ENCODE measurements at places on chromosomes 11 and 22.

DNA sequence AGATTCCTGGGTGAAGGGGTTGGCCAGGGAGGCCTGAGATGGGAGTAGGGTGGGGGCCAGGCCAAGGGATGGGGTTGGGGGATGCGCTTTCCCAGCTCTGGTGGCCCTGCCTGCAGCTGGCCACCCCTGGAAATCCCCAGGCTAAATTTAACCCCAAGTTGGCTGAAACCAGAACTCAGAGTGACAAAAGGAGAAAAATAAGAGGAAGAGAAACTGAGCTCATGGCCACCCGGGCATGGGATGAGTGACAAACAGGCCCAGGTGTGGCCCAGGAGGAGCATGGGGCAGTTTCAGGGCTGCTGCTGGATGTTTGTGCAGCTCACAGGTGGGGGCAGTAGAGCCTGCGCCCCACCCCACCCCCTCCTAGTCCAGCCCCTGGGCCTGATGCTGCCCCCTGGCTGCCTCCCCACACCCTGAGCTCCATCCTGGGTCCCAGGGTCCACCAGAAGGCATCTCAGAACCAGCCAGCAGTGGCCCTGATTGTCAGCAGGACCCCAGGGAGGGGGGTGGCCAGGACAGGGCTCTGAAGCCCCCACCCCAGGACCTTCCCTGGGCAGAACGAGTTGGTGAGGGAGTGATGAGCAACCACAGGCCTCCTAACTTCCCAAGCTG lies 48.0 kb downstream of the IGLL5 start:
- DNase-seq, result no peak

DNA sequence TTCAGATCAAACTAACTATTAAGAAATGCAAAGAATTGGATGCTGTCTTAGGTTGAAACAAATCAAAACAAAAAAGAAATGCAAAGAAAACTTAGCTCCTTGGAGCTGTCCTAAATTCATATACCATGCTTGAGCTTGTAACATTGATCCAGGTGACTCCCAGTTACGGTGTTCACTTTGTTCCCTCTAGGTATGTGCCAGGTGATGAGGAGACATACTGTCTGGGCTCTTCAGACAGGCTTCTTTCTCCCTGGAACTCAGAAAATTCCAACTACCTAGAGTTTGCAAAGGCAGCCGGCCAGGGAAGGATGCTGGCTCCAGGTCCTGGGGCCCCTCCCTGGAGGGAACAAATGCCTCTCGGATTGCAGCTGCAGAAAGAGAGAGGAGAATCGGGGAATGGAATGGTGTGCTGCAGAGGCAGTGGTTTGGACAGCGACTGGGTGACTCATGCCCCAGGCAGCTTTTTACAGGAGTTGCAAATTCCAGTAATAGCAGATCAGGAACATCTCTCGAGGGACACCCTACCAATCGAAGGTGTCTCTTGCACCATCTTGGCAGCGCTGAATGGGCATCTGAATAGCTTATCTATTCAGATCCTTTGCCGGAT lies 12.3 kb upstream of the ASPHD2 start:
- DNase-seq, result no peak

- peak; percentile 75 for DNase-seq
Measured at GRCh38 chr11:130002846-130003716, 446 bp upstream of the PRDM10 start.

DNA sequence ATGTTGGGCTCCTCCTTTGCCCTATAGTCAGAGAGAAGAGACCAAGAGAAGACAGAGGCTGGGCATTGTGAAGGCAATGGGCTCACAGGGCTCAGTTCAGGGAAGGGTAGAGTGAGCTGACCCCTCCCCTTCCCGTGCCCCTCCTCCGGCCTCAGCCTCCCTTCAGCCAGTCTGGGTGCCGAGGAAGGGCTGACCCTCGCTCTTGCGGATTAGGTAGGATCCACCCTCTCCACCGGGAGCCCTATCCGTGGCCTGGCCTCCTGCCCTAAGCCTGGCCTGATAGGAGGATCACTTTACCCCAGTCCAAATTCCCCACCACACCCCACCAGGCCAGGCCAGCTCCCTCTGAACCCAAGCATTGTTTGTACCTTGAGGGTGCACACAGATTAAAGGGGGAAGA lies 1.8 kb upstream of the PPP1R14B start:
- DNase-seq, result no peak

- DNase-seq, result no peak
Measured at GRCh38 chr11:114258696-114259095, 37.5 kb upstream of the NNMT start.

DNA sequence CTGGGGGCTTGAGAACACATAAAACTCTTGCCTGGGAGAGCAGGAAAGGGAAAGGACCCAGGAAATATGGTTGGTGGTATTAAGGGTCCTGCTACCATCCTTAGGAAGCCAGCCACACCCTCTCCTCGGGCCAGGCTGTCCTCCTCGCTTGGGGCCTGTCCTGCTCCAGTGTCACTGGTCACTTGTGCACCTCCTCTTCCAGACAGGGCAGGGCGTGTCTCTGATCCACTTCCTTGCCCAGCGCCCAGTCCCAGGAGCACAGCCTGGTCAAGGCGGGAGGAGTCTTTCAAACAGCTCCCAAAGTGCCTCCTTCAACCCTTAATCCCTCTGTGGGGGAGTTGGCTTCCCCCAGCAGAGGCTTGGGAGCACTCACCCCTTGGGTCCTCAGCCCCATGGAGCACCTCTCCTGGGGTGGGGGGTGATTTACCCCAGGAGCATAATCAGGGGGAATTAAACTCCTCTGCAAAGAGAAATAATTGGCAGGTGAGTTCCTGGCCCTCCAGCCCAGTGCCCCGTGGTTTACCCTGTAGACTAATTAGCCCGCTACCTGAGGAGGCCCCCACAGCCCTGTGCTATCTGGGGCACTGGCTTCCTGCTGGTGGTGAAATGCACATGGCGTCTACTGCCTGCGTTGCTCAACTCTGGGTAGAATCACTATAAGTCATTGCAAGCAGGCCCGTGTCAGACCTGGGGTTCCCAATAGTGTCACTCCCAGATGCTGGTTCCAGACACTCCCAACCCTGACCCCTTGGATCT lies 8.0 kb downstream of the TMPRSS6 start:
- DNase-seq, result no peak

- DNase-seq, result no peak
Measured at GRCh38 chr22:50641696-50642607, 14.0 kb upstream of the ARSA start.

GRCh38 chr22:25159028-25159427 lies 40.6 kb upstream of the CRYBB3 start:
- no peak for DNase-seq

DNA sequence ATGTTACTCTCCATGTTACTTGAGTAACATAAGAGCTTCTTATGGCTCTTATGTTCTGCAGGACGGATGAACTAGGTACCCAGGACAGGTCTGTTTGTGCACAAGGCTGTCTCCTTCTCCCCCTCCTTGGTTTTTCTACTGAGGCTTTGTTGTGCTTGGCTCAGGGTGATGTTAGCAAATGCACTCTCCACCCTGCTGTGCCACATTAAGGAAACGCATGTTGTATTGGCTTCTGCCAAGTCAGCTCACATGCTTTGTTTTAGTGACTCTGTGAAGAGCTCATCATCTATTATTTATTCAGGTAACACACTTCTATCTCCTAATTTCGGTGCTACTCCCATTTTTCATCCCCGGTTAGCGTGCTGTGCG lies 108.3 kb downstream of the PTPRJ start:
- no peak for DNase-seq

GRCh38 chr22:25370322-25370721 lies 150.9 kb downstream of the CRYBB2 start:
- DNase-seq, result no peak

GRCh38 chr11:67433536-67434394 lies 3.7 kb downstream of the PTPRCAP start:
- DNase-seq, result no peak

GRCh38 chr11:47396049-47396320 lies 12.4 kb upstream of the SLC39A13 start:
- DNase-seq, result no peak

DNA sequence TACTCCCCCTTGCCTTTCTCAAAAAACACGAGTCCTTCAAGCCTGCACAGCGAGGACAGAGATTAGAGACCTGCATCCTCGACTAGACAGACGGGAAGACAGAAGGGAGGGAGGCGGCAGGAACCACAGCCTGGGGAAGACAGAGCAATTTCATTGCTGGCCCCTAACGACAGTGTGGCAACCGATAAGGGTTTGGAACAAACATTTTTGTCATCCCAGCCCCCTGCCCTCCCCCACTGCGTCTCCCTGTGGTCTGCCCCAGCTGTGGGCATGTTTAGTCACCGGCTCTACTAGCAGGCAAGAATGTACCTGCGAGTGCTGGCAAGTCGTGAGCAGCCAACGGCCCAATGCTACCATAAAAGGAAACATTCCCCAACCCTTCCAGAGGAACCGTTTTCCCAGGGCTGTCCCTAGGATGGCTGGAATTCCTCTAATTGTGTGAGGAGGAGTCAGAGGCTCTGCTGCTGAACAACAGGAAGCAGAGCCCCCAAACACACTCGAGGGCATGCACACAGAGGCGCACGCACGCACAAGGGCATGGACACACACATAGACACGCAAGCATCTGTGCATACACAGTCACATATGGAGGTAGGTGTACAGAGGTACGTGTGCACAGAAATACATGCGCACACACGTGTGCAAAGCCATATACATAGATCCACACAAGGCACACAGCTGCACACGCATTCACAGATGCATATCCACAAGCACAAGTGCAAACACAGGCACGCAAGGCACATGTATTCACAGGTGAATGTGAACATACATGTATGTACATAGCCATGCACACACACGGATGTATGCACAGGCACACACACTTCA lies 58.3 kb downstream of the MYH9 start:
- peak; percentile 41 for DNase-seq

- DNase-seq, result no peak
Measured at GRCh38 chr11:72519220-72519881, 85.0 kb upstream of the CLPB start.

DNA sequence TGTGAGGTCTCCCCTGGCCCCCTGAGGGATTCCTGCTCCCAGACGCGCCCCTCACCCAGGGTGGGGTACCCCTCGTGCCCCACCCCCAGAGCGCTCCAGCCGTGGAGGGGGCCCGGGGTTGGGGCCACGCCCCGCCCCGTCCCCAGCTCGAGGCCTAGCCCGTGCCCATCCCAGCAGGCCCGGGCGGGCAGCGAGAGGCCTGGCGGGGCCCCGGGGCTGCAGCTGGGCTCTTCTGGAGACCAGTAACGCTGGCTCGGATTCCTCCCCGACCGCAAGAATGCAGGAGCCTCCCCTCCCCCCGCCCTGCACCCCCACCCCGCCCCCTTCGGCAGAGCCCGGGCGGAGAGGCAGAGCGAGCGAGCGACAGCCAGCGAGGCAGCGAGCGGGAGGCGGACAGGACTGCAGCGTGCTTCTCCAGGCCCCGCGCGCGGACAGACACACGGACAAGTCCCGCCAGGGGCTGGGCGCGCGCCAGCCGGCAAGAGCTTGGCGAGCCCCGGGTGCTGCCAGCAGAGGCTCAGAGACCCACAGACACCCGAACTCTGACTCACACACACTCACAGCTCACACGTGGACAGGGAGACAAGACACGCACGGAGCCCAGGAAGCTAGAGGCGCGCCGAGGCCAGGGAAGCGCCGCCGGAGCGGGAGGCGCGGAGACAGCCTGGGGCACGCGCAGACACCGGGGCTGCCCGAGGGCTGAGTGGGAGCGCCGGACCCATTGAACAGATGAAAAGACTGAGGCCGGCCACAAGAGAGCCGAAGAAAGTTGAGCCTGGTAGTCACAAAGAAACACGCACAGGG lies 15.2 kb downstream of the BCL9L start:
- peak; percentile 60 for DNase-seq

- no peak for DNase-seq
Measured at GRCh38 chr11:122082205-122082604, 33.8 kb downstream of the BLID start.

DNA sequence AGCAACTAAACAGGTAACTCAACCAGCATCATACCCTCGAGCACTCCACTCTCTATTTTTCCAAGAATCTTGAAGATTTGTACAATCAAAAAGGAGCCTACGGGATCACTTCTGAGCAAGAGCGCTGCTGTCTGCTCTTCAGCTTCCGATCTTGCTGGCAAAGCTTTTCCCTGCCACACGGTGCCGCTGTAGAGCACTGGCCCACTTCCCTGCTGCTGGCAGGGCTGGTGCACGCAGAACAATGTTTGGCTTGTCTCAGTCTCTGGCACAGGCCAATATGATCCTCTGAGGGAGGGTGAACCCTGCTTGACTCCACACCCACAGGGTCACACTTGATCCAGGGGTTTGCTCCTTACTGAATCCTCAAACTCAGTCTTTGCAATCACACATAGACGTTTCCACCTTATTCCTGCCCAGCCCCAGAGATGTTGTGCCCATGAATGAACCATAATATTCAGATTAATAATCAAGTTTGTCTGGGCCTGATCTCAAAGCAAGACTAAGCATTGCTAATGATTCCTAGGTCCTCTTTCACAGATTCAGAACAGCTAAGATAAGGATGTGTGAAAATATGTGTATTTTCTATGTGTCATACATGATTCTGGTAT lies 536.6 kb downstream of the SOX6 start:
- DNase-seq, result no peak

DNA sequence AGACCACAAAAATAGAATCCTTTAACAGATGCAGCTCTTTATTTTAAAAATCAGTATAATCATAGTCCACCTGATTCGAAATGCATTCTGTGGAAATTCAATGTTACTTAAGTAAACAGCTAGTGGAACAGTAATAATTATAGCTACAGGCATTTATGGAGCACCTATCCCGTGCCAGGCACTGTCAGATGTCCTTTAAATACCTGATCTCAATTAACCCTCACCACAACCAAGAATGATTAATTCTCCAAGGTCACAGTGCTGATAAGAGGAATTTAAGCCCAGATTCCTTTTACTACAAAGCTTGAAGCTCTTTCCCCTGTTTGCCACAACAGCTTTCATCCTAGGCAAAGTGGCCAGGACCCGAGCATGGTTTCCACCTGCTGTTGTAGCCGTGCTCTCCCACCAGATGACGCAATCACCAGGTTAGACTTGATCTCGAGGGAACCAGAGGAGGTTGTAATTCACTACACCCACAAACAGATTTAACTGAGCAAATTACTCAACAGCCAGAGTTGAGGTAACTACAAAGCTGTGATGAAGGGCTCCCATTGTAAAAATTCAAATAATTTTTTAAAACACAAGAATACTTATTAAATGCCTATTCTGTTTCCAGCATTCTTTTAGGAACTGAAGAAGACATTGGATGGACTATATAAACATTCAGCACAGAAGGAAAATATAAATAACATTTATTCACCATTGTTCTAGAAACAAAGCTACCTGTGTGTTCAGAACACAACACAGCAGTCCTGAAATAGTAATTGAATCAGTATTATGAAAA lies 10.3 kb downstream of the PRDM10 start:
- DNase-seq, result no peak

- no peak for DNase-seq
Measured at GRCh38 chr22:40183029-40183581, 5.4 kb downstream of the TNRC6B start.

- no peak for DNase-seq
Measured at GRCh38 chr22:17807578-17808410, 33.5 kb upstream of the BID start.

DNA sequence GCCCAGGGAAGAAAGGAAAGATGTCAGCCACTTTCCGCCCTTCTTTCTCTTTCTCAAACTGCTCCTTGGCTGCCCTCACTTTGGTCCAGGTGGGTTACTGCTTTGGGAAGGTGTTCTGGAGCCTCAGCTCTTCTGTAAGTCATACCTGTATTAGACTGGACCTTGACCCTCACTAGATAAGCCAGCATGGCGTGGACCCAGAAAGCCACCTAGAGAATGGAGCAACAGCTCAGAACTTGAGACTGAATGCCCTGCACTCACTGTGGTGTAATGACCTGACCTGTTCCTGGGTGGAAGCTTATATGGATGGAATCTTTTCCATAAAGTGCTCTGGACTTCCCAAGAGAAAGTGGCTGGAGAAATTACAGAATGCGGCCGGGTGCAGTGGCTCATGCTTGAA lies 15.6 kb downstream of the ACP2 start:
- DNase-seq, result no peak
